ENCODE measurements at places on chromosomes 11 and 22. TPM values are rescaled to one million over a fixed set of nuclear protein-coding genes. Genes with fewer than 3 reads are reported as not detected.

The PLA2G6 gene
- 8.5 TPM for total RNA-seq

The ANKK1 gene
- not detected for total RNA-seq

The KRTAP5-10 gene
- total RNA-seq: not detected

The SAAL1 gene
- 3.5 TPM for total RNA-seq

The H19 gene
- 4,559 TPM for total RNA-seq
